T-helper 2 cell treated with Interferon-gamma antibody and Interleukin-4, amounts not matched to agents 5 μg/mL and 100 μg/mL, for 36 hours (primary cell): ENCODE measurements at places on chromosomes 3 and 15.
A peak's percentile ranks its signal among the peaks of the same experiment; 100 is the strongest.

DNA sequence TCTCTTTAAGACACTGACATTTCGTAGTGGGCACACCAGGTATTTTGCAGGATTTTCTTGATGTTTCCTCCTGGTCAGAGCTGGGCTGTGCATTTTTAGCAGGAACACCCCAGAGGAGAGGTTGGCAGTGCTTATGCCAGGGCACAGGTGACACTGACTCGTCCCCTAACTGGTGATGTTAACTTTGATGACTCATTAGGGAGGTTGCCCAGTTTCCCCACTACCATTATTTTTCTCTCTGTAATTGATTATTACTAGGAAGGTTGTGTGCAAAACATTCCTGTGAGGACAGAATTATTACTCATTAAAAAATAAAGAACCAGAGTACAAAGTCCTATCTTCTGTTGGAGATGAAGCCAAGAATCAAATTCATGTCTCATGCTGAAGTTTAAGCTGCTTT is 394.5 kb downstream of the GABRG3 start:
- DNase-seq, result no peak

DNA sequence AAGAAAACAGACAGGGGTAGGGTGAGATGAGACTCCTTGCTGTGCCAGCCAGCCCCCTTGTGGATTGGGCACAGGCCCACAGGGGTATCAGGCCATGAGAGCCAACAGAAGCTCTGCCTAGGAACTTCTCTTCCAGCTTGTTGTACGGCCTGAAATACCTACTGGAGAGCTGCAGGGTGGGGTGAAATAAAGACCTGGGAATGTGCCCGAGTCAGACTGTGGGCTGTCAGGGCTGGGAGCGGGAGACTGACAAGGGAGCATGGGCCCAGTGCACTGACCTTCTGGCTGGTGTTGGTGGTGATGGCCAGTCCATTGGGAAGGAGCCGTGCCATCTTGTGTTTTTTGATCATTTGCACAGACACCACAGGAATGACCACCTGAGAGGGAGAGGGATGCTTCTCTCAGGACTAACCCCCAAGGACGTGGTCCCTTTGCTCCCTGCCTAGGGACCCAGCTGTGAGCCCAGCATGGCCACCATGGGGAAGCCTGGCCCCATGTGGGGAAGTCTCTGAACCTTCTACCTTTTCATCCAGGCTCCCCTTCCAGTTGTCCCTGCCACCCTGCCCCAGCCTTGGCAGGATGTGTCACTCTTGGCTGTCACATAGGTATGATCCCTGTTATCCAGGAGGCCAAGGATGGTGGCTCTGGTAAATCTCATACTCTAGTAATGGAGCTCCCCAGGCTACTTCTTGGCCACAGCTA is 30.7 kb downstream of the GRAMD2A start:
- DNase-seq, result no peak

DNA sequence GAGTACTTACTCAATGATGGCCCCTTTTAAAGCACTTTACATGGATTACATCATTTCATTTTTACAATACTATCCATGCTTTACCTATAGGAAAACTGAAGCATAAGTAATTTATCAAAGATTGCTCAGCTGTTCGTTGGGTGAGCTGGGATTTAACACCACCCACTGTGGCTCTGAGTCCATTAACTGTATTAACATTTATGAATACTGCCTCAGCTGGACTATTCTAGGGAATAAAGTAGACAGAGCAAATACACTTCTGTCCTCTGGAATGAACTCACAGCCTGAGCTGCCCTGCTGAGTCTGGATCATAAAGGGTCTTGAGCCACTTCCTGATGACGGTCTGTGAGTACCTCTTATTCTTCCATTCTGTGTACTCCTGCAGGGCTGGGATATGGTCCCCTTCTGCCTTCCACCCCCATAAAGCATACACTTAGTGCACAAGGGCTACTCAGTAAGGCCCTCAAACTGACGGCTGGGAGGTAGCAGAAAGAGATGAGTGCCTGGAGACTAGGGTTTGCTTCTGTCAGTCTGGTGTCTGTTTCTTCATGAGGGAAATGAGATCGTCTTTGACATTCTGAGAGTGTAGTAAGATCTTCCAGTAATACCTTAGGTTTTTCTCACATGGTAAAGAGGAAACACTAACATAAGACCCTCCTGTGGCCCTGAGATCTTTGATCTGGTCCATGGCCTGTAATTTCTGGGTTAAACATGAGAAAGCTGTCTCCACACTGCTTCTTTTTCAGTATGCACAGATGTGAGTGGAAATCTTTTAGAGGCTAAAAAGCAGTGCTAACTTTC is 12.6 kb upstream of the ST6GAL1 start:
- no peak for DNase-seq

DNA sequence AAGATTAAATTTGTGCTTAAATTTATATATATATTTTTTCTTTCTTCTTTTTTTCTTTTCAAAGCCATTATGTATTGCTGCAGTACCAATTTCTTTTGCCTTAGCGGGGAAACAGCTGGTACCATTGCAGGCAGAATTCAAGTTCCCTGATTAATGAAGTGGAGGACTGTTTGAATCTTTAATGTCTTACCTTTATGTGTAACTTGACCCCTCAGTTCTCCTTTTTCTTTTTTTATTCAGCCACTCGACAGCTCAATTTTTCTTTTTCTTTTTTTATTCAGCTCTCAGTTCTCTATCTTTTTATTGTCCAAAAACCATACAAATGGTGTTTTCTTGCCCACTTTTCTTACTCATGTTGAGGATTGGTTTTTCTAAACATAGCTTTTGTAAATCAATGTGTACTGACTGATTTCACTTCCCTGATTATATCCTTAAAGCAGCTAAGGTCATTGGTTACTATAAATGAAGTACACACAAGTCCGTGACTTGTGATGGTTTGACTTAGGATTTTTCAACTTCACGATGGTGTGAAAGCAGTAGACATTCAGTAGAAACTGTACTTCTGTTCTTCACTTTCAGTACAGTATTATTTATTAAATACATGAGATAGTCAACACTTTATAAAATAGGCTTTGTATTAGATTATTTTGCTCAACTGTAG is 22.8 kb downstream of the ATP2C1 start:
- DNase-seq, result no peak

GRCh38 chr15:93706495-93707292 is 524.7 kb upstream of the MCTP2 start:
- no peak for DNase-seq

DNA sequence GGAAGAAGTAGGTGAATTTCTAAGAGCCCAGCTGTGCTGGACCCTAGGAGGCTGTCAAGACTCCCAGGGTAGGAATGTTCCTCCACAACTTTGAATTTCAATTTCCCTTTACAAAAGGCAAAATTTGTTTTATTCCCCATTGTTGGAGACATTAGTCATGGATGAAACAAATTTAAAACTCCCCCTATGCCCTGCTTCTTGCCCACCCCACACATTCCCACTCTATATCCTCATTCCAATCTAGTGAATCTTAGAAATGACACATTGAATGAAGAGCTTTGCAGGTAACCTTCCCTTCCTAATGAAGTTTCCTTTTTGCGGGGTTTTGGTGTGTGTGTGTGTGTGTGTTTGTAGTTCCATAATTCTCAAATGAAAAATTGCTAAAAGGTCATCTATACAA is 72.6 kb downstream of the CCNL1 start:
- no peak for DNase-seq

- DNase-seq, result peak; percentile 68
These were observed 107.2 kb upstream of the RASGRP1 start for GRCh38 chr15:38671675-38672254.

DNA sequence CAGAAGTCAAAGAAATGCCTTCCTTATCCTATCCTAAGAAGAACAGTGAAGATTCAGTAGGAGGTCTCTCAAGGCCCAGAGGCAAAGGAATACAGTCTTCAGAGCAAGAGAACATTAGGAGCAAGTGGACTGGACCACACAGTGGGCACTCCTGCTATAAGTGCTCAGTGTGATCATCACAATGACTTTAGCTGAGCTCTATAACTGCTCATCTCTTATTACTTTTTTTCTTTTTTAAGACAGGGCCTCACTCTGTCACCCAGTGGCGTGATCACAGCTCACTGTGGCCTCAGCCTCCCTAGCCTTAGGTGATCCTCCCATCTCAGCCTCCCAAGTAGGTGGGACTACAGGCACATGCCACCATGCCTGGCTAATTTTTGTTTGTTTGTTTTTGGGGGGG is 48.1 kb downstream of the COL8A1 start:
- no peak for DNase-seq

DNA sequence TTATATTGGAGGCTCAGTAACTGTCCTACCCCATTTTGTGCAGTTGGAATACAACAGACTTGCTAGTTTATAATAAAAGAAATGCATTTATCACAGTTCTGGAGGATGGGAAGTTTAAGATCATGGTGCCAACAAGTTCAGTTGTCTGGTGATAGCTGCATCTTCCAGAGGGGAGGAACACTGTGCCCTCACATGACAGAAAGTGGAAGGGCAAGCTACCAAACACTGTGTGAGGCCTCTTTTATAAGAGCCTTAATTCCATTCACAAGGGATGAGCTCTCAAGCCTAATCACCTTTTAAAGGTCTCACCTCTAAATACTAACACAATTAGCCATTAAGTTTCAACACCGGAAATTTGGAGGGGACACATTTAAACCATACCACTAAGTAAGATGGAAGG is 1073.9 kb downstream of the PLOD2 start:
- no peak for DNase-seq

DNA sequence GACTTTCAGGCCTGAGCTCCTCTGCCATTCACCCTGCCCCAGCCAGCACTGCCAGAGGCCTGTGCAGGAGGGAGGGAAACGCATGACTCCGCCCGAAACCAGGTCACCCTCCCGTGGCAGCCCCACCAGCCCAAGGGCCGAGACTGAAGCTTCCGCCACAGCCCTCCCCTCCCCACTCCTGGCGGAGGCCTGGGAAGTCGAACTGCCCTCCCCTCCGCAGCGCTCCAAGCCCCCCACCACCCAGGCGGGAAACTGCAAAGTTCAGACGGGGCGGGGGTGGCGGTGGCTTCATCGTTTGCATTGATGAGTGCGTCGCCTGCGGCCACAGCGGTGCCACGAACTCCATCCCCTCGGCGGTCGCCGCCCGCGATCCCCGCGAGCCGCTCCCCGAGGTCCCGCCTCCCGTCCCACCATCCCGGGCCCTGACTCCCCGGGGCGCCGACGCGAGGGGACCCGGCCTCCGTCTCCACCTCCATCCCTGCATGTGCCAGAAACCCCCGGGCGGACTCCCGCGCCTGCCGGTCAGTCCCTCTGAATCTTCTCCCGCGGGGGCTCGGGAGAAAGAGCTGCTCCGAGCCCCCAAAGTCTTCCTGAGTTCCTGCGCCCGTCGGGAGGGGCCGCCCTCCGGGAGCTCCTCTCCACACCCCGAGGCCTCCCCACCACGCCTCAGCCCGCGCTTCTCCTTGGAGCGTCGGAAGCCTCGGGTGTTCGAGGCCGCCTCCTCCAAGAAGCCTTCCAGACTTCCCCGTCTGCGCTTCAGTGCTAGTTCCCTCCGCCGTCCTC is 698 bp downstream of the MELTF start:
- DNase-seq, result no peak

- no peak for DNase-seq
These were observed 141.1 kb upstream of the ABI3BP start for GRCh38 chr3:101134331-101134730.

- no peak for DNase-seq
These were observed 204.2 kb downstream of the PDCD6IP start for GRCh38 chr3:34002569-34003100.

DNA sequence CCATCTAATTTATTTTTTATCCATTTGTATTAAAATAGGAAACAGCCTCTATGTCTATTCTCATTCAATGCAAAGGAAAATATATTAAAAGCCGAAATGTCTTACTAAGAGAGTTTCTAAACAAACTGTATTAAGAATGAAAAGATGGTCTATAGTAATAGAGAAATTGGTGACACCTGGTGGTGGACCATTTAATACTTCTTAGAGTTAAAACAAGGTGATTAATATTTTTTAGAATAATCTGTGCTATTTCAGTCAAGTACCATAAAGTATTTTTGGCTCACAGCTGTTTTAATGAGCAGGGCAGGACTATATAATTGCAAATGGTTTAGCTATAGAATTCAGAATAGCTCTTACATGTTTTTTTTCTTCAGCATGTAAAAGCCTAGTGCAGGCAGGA is 55.7 kb downstream of the SYNPR start:
- DNase-seq, result no peak

GRCh38 chr15:60644903-60645302 is 166.0 kb upstream of the ICE2 start:
- no peak for DNase-seq

DNA sequence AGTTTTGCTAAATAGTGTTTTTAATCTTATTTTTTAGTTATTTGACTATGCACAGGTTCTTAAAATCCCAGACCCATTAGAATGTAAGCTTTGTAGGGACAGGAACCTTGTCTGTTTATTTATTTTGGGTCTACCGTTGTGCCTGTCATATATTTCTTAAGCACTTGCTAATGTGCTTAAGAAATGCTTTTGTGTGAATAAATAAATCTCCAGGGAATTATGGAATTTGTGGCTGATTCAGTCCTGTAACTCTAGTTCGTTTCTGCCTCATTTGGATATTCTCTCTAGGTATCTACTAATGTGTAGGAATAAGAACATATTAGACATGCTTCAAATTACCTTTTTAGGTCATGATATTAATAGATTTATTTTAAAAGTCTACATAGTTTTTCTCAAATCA is 161.6 kb downstream of the LPP start:
- DNase-seq, result no peak

DNA sequence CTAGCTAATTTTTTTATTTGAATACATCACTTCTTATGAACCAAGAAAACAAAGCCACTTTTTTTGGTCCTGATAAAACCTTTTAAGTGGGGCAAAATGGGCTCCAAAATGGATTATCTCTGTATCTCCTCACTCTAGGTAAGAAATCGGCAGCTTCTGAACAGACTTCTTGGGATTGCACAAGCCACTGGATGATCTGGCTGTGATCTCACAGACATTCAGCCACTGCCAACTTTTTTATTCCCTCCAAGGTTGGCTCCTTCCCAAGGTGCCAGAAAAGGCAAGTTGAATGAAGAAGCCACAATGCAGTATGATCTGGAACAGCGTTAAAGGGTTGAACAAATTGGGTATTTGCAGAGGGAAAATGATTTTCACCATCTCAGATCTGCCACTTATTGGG is 73.2 kb downstream of the PRICKLE2 start:
- no peak for DNase-seq

GRCh38 chr15:41417418-41418195 is 712 bp downstream of the RTF1 start:
- no peak for DNase-seq

- DNase-seq, result no peak
These were observed 223.7 kb upstream of the NANOGP8 start for GRCh38 chr15:35308802-35309201.

- no peak for DNase-seq
These were observed 13.9 kb downstream of the OR5H15 start for GRCh38 chr3:98180319-98180890.
